ENCODE measurements at places on chromosomes 5 and 9. TPM values are rescaled to one million over a fixed set of nuclear protein-coding genes. Genes with fewer than 3 reads are reported as not detected.

Gene FOXD4
- total RNA-seq: 0.65 TPM

Gene HMCN2
- total RNA-seq: 0.05 TPM

Gene IRX2
- not detected for total RNA-seq

Gene PCBD2
- total RNA-seq: 5.5 TPM

Gene FOXI1
- not detected for total RNA-seq

Gene GPR151
- total RNA-seq: not detected

Gene HTR4
- not detected for total RNA-seq

Gene PHF24
- 0.05 TPM for total RNA-seq

Gene TEX48
- not detected for total RNA-seq

Gene IFNA13
- not detected for total RNA-seq

Gene PIP5K1B
- not detected for total RNA-seq

Gene CCNJL
- total RNA-seq: 10.5 TPM

Gene ALDOB
- not detected for total RNA-seq

DNA sequence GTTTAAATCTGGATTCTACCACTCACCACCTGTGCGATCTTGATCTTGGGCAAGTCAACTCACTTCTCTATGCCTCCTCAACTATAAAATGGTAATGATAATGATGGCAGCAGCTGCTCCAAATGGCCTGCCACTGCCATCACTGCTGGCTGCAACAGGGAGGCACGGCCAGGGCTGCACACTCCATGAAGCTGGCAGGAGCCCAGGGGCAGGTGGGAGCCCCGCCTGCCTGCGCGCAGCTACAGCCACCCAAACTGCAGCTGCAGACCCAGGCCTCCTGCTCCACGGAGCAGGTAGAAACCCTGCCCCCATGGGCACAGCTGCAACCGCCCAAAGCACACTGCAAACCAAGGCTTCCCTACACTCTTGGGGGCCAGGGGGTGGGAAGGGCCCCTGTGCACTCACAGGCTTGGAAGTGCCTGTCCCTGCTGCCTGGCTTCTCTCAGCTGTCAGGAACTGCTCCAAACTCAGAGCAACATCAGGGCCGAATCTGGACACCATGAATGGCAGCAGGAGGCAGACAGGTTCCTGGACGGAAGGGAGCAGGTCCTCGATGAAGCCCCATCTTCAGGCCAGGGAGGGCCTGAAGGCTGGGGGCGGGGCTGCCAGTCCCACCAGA is 57.6 kb downstream of the PRELID2 start:
- DNase-seq: no peak

GRCh38 chr5:171650597-171650996 is 135.0 kb upstream of the SMIM23 start:
- DNase-seq: no peak

- DNase-seq: peak; percentile 39
These were observed 5.6 kb upstream of the CYSTM1 start for GRCh38 chr5:140169410-140169809.

- peak; percentile 13 for DNase-seq
These were observed 70.5 kb downstream of the ADAMTSL1 start for GRCh38 chr9:18544456-18544855.

- DNase-seq: no peak
These were observed 10.3 kb upstream of the RIOK2 start for GRCh38 chr5:97193355-97193688.

DNA sequence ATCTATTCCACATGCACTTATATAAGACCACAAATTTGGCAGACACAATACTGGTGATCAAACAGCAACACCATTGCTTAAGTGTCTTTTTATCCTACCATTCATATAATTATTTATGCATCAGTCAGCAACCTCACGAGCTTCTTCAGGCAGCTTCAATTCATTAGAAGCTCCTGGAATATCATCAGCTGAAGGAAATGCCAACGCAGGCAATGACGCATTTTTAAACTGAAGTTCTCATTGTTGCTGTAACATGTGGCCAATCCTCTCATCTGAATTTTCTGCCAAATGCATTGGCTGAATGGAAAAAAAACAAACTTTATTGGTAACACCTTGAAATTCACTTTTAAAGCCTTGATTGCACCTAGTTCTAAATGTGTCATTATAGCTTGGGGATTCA is 376.4 kb upstream of the RGMB start:
- DNase-seq: no peak

GRCh38 chr5:165333623-165334022 is 1828.2 kb downstream of the MAT2B start:
- no peak for DNase-seq

DNA sequence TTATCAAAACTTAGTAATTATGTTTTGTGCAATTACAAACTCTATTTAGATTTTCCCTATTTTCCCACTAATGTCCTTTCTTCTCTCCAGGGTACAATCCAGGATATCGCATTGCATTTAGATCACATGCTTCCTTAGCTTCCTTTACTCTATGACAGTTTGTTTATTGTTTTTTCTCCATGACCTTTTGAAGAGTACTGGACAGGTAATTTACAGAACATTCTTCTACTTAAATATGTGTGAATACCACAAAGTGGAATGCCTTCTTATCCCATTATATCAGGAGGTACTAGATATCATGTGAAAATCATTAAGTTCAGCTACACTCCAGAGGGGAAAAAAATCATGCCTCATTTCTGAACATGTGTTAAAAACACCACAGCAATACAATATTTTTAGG is 776.6 kb upstream of the CDH9 start:
- peak; percentile 4 for DNase-seq

DNA sequence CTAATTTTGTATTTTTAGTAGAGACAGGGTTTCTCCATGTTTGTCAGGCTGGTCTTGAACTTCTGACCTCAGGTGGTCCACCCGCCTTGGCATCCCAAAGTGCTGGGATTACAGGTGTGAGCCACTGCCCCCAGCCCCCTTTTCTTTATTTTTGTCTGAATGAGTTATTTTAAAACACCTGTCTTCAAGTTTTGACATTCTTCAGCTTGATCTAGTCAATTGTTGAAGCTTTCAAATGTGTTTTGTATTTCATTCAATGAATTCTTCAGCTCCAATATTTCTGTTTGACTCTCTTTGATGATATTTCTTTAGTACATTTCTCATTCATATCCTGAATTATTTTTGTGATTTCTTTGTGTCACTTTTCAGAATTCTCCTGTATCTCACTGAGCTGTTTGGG is 486.2 kb downstream of the DMAC1 start:
- DNase-seq: no peak

- DNase-seq: no peak
These were observed 14.7 kb upstream of the LARP1 start for GRCh38 chr5:154740483-154740882.

DNA sequence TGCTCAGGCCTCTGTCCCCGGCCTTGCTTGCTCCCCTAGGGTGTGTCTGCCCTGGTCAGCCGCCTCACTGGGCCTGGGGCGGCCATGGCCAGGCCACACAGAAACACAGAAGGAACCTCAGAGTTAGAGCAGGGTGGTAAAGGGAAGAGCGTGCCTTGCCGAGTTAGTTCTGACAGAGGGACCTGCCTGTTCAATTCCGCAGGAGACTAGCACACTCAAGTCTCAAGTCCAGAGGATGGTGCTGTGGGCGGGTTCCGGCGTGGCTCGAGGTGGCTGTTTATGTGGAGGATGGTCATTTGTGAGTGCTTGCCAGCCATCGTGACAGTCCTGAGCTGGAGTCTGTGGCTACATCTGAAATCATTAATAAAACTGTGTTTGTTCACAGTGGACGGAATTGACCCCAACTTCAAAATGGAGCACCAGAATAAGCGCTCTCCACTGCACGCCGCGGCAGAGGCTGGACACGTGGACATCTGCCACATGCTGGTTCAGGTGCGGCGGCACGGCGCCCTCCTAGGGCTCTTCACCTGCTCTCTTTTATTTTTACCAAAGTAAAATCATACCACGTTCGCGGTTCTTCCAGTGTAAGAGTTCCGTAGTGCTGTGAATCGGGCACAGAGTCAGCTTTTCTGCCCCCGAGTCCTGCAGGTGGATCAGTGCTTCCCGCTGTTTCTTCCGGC is 95.5 kb upstream of the CACNA1B start:
- no peak for DNase-seq
